ENCODE measurements at places on chromosomes 3 and 15.

DNA sequence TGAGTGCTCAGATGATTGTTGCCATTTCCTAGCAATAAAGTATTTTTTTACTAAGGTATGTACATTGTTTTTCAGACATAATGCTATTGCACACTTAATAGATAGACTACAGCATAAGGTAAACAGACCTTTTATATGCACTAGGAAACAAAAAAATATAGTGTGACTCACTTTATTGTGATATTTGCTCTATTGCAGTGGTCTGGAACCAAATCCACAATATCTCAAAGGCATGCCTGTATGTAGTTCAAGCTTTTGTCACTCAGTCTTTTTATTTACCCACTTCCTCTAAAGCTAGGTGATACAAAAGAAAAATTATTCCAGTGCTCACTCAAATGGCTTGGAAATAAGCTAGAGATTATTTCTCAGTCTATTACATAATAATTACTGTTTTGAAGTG, 209.9 kb upstream of the VEPH1 start:
- no peak for DNase-seq

- DNase-seq, result no peak
These were observed 4.3 kb downstream of the SLCO3A1 start for GRCh38 chr15:91857772-91858171.

DNA sequence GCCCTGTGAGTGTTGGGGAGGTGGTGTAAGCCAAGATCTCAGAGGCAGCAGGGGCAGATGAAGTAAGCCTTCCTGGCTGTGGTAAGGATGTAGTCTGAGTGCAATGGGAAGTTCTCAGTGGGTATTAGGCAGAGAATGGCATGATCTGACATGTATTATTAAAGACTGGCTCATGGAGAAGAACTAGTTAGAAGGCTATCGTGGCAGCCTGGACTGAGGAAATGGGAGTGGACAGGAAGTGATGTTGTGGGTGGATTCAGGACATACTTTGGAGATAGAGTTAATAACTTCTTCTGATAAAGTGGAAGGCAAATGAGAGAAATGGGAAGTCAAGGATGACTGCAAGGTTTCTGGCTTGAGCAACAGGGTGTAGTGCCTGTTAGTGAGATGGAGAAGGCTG, 250.9 kb upstream of the CFAP20DC start:
- no peak for DNase-seq

- no peak for DNase-seq
These were observed 482.2 kb downstream of the RBMS3 start for GRCh38 chr3:29763115-29763514.

DNA sequence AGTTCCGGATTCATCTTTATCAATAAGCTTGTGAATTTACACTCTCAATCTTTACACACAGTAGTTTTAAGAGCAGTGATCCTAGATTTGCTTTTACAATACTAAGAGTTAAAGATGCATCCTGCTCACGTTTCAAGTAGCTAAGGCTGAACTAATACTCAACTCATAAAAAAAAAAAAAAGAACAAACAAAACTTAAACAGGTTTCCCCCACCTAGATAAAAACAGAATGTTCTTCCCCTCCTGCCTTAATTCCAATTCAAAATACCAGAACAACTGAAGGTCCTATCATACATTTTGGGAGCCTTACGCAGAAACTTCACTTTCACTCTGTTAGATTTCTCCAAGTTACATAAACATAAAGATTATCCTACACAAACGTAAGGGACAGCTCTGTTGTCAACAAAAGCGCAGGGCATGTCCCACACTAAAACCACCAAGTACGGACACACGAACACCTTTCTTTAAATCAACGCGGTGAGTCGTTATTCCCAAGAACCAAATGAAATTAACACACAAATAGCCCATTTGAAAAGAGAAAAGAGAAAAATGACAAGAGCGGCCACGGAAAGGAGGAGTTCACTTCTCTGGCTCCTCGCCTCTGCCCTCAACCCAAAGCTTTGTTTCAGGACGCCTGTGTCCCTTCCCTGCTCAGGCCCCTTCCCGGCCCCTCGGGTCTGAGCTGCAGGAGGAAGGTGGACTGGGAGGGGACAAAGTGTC, 941 bp downstream of the CBLB start:
- no peak for DNase-seq

GRCh38 chr3:152177757-152178156, 91.0 kb upstream of the MBNL1 start:
- no peak for DNase-seq

DNA sequence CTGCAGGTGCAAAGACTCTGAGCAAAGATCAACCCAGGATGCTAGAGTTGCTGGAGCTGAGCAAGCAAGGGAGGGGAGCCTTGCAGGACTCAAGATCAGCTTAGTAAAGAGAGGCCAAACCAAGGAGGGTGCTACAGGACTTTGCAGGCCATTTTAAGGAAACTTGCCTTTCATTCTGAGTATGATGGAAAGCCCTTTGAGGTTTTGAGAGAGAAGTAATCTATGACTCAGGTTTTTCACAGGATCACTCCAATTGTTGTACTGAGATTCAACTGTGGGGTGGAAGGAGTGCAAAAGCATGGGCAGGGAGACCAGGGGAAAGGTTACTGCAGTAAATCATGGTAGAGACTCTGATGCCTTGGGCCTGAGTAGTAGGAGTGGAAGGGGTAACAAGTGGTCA, 260.4 kb upstream of the GPR149 start:
- DNase-seq, result no peak

GRCh38 chr15:89978914-89979313, 22.2 kb upstream of the ZNF710 start:
- DNase-seq, result no peak
